ENCODE measurements at places on chromosomes 16 and 17.

DNA sequence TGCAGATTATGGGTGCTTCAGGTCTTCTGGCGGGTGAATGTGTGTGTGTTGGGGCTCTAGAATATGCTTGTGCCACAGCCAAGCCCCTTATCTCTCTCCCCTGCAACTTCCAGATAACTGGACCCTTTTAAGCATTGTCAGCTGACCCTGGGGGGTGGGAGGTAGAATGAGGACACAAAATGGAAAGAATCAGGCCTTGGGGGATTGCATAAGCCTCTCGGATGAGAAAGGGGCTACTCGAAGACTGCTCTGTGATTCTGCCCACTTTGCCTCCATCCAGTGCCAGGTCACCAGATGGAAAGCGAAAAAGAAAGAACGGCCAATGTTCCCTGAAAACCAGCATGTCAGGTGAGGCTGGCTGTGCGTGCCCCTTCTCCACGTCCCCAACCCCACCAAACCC is 13.8 kb downstream of the THRA start:
- DNase-seq: no peak

- no peak for DNase-seq
Measured at GRCh38 chr17:2905269-2905668, 109.0 kb downstream of the RAP1GAP2 start.

GRCh38 chr17:58667934-58668597 is 23.8 kb downstream of the TEX14 start:
- DNase-seq: no peak

DNA sequence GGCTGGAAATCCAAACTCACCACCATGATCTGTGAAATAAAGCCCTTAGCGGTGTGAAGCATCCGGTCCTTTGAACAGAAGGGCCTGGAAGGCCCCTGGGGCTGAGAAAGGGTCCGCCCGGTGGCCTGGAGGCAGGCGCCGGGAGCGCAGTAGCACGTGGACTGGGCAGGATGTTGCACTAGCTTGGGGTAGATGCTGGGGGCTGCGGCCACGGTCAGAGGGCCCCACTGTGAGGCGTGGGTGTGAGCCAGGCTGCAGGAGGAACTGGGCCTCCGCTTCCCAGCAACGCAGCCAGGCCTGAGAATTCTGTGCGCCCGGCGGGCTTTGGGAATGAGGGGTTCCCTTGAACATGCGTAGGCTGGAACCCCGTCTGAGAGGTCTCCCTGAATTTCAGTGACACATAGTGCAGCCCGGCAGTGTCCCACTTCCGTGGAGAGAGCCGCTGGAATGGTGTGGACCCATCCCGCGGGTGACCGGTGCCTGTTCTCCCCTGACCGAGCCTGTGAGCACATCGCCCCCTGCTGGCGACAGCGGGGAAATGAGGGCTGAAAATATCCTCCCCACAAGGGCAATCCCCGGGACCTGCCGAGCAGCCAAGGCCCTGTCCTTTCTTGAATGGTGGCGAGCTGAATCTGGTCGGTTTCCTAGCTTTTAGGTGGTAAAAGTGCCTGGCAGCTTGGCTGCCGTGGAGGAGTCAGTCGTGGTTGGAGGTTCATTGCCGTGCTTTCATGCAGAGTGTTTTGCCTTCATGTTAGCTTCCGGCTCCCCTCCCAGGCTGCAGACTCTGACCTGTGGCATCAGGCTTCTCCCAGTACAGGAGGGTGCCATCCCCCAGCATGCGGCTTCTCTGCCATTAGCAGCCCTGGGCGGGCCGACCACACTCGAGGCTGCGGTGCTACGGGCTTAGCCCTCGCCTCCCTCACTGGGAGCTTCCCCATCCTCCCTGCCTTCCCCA is 43.8 kb downstream of the DNAJA2 start:
- peak; percentile 72 for DNase-seq

DNA sequence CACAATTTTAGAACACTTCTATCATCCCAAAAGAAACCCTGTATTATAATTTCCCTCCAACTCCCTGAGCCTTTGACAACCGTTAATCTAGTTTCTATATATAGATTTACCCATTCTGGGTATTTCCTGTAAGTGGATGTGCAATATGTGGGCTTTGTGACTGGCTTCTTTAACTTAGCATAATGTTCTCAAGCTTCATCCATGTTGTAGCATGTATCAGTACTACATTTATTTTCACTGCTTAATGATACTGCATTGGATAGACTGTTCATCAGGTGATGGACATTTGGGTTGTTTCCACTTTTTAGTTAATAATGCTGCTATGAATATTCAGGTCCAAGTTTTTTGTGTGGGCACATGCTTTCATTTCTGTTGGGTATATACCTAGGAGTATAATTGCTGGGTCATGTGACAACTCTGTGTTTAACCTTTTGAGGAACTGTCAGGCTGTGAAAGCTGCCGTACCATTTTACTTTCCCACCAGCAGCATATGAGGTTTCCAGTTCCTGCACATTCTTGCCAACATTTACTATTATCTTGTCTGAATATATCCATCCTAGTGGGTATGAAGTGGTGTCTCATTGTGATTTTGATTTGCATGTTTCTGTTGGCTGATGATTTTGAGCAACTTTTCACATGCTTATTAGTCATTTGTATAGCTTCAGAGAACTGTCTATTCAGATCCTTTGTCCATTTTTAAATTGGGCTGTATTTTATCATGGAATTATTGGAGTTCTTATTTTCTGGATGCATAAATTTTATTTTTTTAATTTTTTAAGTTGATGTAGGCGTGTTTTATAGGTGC is 16.4 kb downstream of the REXO5 start:
- DNase-seq: no peak

DNA sequence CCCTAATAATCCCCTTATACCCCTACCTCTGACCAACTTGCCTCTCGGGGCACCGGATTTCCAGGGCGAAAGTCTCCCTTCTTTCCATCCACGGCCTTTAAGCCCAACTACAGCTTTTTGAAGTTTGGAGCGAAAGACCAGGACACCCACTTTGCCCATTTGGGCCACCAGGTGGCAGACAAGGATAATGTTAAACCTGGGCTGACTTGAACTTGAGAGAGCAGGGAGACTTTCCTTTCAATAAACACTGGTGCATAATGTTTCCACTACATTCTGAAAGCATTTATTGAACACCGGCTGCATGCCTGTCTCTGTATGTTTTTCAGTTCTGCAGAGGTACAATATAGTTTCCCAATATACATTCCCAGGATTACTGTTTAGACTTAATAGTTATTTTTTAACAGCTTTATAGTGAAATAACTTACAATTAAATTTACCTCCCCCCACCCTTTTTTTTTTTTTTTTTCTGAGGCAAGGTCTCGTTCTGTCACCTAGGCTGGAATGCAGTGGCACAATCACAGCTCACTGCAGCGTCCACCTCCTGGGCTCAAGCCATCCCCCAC is 6.9 kb upstream of the CES3 start:
- DNase-seq: peak; percentile 84

DNA sequence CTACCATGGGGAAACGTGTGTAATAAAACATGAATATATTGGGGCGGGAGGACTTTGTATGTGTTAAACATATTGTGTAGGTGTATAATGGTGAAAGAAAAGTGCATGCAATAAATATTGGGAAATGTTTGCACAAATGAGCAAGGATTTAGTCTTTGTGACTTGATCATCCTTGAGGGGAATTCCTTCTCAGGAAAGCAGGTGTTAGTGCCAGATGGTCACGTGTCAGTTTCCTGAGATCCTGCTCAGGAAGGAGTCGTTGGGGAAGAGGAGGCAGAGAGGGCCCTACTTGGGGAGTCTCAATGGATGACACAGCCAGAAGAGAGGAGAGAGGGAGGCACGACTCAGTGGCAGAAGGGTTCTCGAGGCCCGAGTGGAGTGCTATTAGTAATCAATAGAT is 53.2 kb downstream of the MSI2 start:
- no peak for DNase-seq

- no peak for DNase-seq
Measured at GRCh38 chr16:75667503-75667902, 9.3 kb downstream of the CPHXL2 start.

GRCh38 chr16:21626659-21627277 is 25.6 kb downstream of the IGSF6 start:
- no peak for DNase-seq

GRCh38 chr17:50589095-50589705 is 28.7 kb downstream of the CACNA1G start:
- DNase-seq: no peak

DNA sequence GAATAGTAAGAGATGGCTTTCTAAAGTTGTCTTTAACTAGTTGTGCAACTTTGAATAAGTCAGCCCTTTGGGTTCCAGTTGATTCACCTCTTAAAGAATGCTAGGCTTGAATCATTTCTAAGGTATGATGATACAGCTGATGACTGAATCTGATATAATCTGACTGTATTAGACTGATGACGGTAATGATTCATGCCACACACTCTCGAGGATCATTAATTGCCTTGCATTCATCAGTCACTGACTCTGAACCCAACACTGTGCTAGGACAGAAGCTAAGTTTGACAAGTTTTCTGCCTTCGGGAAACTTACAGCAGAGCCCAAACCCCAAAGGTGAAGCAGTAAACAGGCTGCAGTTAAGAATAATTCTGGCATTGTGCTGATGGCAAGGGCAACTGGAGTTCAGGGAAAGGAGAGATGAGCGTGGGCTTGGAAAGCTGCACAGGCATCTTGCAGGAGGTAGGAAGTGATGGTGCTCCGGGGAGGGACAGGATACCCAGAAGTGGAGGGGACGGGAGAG is 25.8 kb downstream of the ASIC2 start:
- no peak for DNase-seq

DNA sequence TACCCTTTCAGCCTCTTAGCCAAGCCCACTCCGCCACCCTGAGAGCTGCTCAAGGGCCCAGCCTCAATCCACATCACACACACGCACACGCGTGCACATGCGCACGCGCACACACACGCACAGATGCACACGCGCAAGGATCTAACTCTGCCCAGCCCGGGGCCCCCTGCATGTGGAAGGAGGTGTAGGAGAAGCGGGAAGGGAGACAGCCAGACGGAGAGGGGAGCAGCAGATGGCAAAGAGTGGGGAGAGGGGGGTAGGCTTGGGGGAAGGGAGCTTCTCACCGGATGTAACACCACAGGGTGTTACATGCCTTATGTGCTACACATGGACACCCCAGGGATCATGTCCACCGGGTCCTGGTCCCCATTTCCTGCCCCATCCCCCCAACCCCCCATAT is 15.3 kb downstream of the DLG4 start:
- no peak for DNase-seq

GRCh38 chr17:71114911-71115668 is 945.8 kb downstream of the KCNJ2 start:
- no peak for DNase-seq

DNA sequence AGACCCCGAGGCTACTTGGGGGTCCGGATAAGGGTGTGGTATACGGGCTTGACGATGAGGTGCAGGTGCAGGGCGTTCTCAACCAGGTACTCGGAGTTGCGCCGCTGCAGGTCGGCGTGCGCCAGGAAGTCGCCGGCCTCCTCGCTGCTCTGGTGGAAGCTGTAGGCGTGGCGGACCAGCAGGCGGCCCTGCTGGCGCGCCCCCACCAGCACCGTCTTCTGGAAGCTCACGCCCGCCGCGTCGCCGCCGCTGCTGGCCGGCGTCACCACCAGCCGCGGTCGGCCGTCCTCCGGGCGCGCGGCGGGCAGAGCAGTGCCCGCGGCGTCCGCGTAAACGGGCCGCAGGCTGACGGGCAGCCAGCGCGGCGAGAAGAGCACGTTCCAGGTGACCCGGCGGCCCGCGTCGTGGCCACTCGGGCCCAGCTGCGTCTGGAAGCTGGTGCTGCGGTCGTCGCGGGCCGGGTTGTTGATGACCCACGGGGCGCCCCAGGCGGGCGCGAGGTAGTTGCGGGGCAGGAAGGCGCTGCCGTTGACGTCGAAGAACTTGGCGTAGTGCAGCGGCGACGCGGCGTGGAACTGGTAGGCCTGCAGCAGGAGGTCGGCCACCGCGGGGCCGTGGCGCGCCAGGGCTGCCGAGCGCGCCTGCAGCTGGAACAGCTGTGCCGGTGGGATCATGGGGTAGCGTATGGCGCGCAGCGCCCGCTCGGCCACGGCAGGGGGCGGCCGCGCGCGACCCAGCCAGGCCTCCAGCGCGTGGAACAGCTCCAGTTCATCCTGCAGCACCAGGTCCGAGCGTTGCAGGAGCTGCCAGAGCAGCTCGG is 4.8 kb downstream of the BTBD17 start:
- peak; percentile 59 for DNase-seq

DNA sequence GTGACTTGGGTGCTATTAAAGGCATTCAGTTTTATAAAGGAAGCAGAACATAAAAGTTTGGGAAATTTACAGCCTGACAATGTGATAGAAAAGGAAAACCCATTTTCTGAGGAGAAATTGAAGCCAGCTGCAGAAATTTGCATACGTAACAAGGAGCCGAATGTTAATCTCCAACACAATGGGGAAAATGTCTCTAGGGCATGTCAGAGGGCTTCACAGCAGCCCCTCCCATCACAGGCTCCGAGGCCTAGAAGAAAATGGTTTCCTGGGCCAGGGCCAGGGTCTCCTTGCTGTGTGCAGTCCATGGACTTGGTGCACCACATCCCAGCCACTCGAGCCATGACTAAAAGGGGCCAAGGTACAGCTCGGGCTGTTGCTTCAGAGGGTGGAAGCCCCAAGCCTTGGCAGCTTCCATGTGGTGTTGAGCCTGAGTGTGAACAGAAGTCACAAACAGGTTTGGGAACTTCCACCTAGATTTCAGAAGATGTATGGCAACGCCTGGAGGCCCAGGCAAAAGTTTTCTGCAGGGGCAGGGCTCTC is 23.9 kb upstream of the TOM1L1 start:
- no peak for DNase-seq

DNA sequence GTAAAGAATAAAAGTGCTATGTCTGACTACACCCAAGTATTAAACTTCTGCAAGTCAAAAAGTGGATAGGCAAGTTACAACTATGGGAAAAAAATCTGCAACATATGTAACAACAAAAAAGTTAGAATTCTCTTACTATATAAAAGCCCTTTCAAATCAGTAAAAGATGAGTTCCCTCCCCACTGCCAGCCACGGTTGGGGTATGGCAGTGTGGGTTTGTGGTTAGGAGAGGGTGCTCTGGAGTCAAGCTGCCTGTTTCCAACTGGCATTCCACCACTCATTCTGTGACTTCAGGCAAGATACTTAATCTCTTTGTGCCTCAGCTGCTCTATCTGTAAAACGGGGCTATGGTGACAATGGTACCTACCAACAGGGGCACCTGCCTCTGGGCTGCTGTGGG is 26.6 kb upstream of the MFSD6L start:
- DNase-seq: no peak

- DNase-seq: no peak
Measured at GRCh38 chr17:14581186-14581830, 280.4 kb downstream of the HS3ST3B1 start.

DNA sequence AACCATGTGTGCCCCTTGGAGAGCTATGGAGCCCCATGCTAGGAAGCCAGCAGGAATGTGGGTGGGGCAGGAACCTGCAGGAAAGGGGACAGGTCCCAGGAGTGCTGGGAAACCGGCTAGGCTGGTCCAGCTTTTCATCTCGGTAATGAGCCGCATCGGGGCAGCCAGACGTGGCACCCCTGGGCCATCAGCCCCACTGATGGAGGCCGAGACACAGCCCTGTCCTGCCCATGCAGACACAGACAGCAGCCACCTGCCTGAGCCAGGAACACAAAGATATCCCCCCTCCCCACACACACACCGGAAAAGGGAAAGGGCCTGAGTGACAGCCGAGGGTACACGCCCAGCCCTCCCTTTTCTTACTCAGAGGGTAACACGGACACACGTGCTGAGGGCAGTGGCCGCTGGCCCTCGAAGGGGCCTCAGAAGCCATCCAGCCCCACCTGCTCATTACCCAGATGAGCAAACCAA is 18.1 kb downstream of the PPL start:
- no peak for DNase-seq

- DNase-seq: no peak
Measured at GRCh38 chr17:42178817-42179216, 2.1 kb downstream of the KCNH4 start.
